Activated T-helper 9 cell treated with anti-CD3 and anti-CD28 coated beads, Interleukin-2, amount 50 U/mL, for 16 hours (primary cell): ENCODE measurements at places on chromosomes 5 and 9.

DNA sequence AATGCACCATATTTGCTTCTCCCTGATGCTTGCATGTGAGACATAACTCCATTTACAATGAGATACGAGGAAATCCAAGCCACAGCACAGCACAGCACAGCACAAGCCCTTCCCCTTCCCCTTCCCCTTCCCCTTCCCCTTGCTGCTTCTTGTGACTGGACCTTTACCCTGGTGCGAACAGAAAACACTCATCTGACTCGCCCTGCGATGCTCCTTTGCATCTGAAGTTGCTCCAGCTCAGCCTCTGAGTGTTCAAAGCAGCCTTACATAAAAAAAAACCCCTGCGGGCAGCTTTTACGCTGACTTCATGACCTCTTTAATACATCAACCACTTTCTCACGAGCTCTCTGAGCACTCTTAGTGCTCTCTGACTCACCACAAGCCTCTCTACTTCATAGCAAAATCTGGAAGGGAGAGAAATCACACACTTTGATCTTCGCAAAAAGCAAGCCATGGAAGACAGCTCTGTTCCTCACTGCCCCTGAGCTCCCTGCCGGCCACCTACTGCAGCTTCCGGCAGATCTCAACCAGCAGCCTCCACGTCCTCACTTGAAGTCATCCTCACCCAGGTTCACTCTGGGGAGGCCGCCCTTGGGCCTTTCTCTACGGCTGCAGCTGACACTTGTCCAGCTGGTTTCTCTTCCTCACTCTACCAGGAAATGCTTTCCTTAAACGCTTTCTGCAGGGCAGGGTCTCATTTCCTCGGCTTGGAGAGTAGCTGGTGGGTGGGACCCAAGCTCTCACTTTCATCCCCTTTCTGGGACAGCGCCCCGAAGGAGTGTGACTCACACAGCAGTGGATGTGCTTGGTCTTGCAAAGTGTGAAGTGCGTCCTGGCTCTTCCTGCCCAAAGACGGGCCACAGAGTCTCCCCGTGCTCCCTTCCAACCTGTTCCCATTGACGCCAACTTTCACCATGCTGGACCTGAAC lies 5.3 kb downstream of the SLC34A1 start:
- peak; percentile 48 for DNase-seq

DNA sequence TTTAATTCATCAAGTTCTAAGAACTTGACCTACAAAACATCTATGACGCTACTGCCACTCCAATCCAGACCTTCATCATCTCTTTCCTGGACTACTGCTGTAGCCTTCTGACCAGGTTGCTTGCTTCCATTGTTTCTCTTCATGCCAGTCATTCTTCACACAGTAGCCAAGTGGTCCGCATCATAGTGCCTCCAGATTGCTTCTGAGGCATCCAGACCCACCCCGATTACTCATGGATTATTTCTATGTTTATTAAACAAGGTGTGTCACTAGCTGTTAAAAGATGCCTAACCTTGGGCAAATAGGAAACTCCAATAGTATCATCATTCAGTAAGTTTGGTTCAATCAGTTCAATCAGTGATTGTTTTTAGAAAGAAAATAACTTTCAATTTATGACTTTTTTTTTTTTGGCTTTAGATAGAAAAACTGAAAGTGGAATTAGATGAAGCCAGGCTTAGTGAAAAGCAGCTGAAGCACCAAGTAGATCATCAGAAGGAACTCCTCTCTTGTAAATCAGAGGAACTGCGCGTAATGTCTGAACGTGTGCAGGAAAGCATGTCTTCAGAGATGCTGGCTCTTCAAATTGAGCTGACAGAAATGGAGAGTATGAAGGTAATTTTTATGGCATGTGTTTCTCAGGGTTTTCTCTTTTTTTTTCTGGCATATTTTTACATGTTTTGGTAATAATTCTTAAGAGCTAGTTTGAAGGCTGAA lies 9.5 kb downstream of the SPDL1 start:
- no peak for DNase-seq

- no peak for DNase-seq
Measured at GRCh38 chr5:59756373-59757035, 137.0 kb downstream of the PDE4D start.

DNA sequence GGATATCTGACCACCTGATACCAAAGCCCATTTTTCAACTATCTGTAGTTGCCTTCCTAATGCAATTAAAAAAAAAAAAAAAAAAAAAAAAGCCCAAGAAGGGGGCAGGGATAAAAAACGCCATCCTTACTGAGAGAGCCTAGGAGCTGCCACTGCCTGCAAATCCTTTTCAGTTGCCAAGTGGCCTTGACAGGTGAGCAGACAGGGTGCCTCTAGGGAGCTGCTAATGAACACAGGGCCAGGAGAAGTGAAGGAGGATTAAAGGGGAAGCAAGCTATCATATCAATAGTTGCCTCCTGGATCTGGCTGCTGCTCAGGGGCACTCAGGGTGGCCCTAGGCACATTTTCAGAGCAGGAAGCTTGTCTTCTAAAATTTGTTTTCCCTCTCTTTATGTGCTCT lies 547.4 kb downstream of the TLE1 start:
- DNase-seq: no peak

GRCh38 chr5:93603793-93604643 lies 21.0 kb downstream of the NR2F1 start:
- DNase-seq: no peak

GRCh38 chr5:74243634-74244033 lies 396.9 kb downstream of the ENC1 start:
- no peak for DNase-seq

GRCh38 chr5:32812399-32812798 lies 101.3 kb downstream of the NPR3 start:
- no peak for DNase-seq

GRCh38 chr5:31283326-31283725 lies 89.8 kb downstream of the CDH6 start:
- DNase-seq: no peak

- DNase-seq: no peak
Measured at GRCh38 chr5:133830911-133831310, 137.5 kb downstream of the C5orf15 start.

DNA sequence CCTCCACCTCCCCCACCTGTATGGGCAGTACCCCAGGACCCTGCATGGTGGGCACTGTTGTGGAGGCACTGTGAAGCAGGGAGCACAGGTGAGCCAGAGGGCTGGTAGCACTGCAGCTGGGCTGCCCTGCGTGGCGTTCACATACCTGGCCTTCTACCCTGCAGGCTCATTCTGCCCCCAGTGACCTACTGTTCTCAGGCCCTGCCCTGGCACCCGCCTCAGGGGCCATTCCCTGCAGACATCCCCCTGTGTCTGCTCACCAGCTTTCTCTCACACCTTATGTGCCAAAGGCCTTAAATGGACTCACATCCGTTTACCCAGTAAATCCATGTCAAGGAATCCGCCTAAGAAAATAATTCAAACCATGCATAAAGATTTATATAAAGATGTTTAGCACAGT lies 196.5 kb downstream of the CRB2 start:
- DNase-seq: no peak

DNA sequence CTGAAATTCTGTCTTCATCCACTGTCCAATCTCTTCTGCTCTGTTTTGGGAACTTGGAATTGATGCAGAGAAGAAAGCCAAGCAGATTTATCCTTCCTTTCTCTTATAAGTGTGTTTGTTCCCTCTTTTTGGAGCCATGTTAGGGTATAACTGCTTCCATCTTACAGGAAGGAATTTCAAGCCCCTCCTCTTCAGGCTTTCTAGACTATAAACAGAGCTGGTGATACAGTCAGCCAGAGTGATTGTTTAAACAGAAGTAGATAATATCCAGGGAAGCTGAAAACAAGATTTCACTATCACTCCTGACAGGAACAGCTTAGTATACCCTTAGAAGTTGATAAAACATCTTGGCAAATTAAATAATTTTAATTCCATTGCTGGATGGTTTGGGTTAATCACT lies 102.1 kb upstream of the DMRT1 start:
- no peak for DNase-seq

DNA sequence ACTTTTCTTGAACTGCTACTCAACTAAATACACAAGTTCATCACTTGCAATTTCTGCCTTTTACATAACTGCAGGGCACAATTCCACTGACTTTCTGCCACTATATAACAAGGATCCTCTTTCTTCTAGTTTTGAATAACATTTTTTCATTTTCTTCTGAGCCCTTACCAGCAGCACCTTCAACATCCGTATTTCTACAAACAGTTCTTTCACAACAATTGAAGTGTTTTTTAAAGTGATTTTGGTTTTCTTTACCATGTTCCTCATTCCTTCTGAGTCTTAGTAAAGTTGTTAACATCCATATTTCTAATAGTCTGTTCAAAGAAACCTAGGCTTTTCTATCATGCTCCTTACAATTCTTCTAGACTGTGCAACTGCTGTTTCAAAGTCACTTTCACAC lies 127.2 kb upstream of the PITX1 start:
- no peak for DNase-seq

DNA sequence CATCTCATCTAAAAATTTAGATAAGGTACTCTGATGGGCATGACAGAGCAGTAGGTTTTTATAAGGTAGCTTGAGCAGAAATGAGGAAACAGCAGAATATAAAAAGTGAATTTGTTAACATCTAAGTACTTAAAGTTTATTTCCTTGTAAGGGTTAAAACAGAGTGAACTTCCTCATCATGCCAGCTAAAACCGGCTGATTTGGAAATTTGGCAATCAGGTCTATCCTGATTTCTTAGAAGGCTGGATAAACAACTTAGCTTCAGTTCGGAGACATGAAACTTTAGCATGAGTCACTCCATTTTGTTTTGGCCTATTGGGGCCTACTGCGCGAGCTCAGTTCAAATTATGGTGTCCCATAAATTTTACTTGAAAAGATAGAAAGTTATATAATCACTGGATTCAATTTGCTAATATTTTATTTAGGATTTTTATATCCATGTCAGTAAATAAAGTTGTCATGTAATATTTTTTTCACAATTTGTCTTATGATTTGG lies 241.6 kb upstream of the RORB start:
- no peak for DNase-seq

DNA sequence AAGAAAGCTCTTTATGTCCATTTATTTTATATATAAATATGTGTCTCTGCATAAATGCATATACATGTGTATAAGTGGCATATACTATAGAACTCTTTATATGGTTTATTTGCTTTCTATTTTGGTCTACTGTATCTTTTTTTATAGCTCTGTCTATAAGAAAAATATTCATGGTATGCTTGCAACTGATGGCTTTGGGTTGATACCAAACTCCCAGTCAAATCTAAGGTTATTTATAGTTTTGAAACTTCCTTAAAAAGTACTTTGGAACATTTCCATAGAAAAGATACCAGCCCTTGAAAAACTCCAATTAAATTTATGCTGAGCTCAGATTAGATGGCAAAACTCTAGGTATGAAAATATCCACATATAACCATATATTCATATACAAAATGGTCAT lies 120.0 kb upstream of the KLF9 start:
- DNase-seq: no peak

GRCh38 chr9:79489261-79490000 lies 82.3 kb upstream of the TLE4 start:
- DNase-seq: no peak

DNA sequence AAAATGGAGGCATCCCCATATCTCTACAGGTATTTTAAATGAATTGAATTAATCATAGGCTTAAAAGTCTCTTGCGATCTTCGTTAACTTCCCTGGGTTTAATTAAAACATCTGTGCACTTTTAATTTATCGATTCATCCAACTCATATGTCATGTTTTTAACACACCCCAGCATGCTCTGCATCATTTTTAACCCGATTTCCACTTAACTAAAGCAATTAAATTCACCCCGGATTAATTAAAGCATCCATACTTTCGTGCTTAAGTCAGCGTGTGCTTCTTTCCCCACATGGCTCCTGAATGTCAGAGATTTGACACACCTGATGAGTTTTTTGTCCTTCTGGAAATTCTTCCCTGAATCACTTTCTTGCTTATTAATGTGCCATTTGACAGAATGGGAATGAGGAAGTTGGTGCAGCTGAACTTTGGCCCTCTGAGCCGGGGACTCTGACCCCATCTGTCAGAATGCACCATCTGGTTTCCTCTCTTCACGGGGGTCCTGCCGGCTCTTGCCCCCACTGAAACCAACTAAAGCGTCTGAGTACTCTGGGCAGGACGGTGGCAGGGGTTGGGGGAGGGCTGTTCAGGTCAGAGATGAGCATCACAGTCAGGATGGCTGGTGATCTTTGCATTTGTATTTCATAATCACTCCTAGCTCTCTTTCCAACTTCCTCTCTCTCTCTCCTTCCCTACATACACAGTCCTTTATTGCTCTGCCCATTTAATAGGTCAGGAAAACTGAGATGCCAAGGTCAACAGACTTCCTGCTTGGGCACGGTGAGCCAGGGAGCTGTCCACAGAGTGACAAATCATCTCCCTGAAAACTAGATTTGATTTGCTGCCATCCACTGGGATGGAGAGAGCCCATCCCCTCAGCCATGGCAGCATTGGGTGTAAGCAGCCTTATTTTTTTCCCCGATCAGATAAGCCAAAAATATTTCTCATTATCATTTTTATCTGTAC lies 180.3 kb upstream of the WWC1 start:
- DNase-seq: no peak

DNA sequence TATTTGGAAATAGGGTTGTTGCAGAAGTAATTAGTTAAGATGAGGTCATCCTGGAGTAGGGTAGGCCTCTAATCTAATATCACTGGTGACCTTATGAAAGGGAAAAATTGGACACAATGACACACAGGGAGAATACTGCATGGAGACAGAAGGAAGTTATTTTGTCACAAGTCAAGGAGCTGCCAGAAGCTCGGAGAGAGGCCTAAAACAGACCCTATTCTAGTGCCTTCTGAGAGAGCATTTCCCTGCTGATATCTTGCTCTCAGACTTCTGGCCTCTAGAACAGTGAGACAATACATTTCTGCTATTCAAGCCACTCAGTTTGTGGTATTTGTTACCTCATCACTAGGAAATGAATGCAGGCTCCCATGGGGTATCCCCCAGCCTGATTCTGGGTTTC lies 332.9 kb downstream of the CSNK1G3 start:
- no peak for DNase-seq

DNA sequence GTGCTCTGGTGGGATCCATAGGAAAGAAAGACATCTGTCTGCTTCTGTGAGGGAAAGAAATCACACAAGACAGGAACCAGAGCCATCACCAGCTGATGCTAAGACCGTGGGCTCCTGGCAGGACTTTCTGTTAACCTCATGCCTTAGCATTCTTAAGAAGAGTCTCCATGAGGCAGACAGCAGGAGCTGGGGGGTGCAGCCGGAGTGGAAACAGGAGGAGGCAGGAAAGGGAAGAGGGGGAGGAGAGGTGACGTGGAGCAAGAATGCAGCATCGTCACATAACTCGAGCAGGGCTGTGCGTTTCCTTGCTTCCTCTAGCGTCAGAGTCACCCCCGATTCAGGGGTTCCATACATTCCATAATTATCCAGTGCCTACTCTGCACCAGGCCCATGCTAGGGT lies 53.6 kb downstream of the ERGIC1 start:
- DNase-seq: no peak

DNA sequence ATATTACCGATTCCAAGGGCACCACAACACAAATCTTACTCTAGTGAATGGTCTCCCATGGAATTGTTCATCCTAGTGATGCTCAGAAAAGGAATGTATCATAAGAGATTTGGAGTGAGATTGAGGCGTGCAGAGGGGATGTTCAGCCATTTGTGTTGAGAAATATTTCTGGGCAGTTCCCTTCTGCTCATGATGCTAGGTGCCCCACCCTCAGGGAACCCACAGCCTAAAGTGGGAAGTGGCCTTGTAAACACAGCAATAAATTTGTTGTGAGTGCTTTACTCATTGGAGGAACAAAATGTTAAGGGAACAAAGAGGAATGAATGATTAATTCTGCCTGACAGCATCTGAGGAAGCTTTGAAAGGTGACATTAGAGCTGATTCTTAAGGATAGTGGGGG lies 129.9 kb downstream of the TLE4 start:
- DNase-seq: no peak

- no peak for DNase-seq
Measured at GRCh38 chr9:107087222-107087621, 195.9 kb upstream of the RAD23B start.
